NAMALWA (cell line): ENCODE measurements at places on chromosomes 12 and 14.

DNA sequence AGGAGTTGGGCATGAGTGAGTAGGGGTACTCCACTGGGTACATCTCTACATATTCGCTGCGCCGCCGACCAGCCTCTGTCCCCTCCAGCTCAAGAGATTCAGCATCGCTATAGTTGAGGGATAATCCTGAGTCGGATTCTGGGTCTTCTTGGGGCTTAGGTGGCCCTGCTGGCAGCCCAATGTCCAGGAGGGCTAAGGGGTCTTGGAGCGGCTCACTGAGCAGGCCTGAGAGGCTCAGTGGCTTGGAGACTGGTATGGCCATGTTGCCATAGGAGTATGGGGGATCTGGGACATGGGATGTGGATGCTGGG, 7.9 kb downstream of the NFE2 start:
- no peak for DNase-seq

GRCh38 chr12:14612898-14613445, 45.3 kb upstream of the PLBD1 start:
- DNase-seq, result peak; percentile 39

- peak; percentile 5 for DNase-seq
These were observed 50.9 kb downstream of the PROX2 start for GRCh38 chr14:74824997-74825396.

- peak; percentile 81 for DNase-seq
These were observed 3.6 kb downstream of the SMARCD1 start for GRCh38 chr12:50088577-50089335.

DNA sequence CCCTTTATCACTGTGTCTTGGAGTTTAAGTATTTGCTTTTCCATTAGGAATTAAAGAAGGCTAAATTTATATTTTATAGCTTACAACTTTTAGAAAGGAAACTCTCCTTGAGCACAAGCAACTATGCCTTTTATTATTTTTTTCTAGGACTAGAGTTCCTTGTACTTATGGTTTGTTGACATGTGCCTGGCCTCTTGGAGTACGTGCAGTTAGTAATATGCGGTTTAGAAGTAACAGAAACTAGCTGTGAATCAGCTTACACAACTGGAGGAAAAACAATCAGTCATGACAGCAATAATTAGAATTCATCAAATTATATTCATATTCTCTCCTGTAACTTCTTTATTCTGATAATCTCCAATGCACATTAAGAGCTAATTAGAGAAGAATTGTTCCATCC, 428.7 kb downstream of the AEBP2 start:
- no peak for DNase-seq

- DNase-seq, result no peak
These were observed 135.5 kb downstream of the DPF3 start for GRCh38 chr14:72758420-72758819.

DNA sequence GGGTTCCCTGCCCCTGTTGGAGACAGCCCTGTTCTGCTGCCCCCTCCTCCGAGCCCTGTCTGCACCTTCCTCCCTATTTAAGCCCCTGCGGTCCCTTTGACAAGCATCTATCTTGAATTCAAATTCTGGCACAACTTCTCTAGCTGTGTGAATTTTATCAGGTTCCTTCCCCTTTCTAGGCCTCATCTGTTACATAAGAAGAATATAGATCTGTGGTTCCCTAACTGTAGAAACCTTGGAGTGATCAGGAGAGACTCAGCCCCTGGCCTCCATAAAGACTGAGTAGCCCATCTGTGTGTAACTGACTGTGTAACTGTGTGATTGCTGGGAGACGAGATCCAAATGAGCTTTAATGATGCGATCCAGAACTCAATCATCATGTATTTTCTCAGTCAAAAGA, 13.0 kb upstream of the RACGAP1 start:
- DNase-seq, result no peak

DNA sequence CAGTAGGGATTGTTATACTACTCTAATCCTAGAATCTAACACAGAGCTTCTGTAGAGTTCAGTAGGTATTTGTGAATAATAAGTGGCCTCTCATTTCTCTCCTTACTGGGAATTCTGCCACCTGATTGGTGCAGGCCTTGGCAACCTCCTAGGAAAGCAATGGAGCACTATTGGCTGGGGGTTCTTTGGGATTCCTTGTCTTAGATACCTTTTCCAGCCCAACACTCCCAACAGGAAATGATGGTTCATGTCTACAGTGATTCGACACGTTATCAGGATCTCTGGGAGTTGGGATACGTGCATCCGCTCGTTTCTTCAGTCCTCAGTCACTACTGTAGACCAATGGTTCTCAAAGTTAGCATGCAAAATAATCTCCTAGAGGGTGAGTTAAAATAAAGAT, 67.4 kb downstream of the ELK3 start:
- DNase-seq, result no peak

GRCh38 chr12:6262623-6263022, 47.9 kb upstream of the PLEKHG6 start:
- peak; percentile 66 for DNase-seq

- no peak for DNase-seq
These were observed 567.2 kb downstream of the SNAPC1 start for GRCh38 chr14:62329427-62329826.

DNA sequence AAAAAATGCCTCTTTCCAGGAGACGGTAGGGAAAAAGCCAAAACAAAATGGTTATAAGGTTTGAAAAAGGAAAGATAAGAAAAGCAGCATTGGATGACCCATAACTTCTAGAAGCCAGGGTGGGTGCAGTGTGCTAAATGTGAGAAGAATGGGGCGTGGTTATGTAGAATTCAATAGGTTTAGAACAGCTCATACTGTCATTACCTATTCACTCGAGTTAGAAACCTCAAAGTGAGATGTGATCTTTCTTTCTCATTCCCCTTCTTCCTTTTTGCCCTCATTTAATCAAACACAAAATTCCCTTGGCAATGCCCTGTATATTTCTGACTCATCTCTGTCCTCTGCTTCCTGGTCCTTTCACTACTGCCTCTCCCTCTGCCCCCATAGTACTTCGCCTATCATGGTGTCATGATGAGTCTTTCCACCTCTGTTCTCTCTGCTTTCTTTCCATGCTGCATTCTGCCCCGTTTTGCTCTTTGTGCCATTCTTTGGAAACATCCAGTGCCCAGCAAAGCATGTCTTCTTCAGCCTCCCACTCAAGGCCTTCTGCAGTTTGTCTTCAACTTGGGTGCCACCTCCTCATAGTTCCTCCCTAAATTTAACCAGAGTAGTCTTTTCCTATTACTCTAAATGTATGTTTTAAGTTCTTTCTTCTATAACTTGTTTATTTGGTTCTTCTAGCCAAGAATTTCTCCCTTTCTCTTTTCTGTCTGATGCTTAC, 496.3 kb downstream of the NRXN3 start:
- no peak for DNase-seq

- no peak for DNase-seq
These were observed 5.3 kb downstream of the COPS7A start for GRCh38 chr12:6729186-6729585.

DNA sequence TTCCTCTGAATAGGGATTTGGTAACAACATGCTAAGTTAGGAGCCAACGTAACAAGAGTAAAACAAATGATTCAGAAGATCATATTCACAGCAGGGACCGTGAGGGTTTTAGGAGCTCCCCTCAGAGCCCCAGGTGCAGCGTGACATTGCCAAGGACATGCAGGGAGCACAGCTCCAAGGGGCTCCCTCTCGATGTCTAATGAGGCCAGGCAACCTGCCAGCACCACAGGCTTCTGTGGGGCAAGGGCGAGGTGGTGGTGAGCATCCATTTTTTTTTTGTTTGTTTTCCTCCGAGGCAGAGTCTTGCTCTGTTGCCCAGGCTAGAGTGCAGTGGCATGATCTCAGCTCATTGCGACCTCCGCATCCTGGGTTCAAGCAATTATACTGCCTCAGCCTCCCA, 95.1 kb upstream of the PTPRB start:
- no peak for DNase-seq

DNA sequence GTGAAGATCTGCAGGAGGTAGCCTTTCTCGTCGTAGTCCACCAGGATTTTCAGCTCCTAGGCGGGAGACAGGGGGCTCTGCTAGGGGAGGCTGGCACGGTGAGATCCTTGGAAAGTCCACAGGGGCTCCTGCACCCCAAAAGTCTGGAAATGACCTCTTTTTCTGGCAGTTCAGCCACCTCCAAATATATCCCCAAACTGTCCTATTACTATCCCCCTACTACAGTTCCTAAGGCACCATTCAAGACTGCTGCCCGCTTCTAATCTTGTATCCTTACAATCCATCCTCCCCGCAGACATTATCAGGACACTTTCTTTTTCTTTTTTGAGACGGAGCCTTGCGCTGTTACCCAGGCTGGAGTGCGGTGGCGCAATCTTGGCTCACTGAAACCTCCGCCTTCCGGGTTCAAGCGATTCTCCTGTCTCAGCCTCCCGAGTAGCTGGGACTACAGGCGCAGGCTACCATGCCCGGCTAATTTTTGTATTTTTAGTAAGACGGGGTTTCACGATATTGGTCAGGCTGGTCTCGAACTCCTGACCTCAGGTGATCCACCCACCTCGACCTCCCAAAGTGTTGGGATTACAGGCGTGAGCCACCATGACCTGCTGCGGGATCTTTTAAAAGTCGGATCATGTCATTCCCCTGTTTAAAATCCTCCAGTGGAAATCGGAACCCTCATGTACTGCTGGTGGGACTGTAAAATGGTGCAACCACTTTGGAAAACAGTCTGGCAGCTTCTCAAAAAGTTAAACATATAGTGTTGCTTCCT, 18.5 kb downstream of the HPD start:
- no peak for DNase-seq

- DNase-seq, result no peak
These were observed 263.8 kb downstream of the DIO2 start for GRCh38 chr14:79947440-79948054.

GRCh38 chr14:98819132-98819866, 452.7 kb downstream of the BCL11B start:
- DNase-seq, result no peak

- no peak for DNase-seq
These were observed 222.9 kb downstream of the SLC15A4 start for GRCh38 chr12:128600886-128601285.

DNA sequence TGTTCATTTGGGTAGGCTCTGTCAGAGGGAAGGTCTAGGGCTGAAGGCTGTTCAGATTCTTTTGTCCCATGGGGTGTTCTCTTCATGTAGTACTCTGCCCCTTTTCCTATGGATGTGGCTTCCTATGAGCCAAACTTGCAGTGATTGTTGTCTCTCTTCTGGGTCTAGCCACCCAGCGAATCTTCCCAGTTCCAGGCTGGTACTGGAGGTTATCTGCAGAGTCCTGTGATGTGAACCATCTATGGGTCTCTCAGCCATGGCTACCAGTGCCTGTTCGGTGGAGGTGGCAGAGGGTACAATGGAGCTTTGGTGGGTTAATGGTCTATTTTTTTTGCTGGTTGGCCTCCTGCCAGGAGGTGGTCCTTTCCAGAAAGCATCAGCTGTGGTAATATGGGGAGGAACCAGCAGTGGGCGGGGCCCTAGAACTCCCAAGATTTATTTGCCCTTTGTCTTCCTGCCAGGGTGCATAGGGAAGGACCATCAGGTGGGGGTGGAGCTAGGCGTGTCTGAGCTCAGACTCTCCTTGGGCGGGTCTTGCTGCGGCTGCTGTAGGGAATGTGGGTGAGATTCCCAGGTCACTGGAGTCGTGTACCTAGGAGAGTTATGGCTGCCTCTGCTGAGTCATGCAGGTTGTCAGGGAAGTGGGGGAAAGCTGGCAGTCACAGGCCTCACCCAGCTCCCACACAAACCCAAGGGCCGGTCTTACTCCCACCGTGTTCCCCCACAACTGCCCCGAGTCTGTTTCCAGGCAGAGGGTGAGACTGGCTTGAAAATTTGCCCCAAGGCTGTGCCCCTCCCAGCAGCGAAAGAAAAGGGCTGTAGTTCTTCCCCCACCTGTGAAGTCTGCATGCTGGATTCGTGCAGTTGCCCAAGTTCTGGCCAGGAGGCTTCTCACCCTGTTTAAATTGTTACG, 17.5 kb downstream of the MTRFR start:
- DNase-seq, result no peak

GRCh38 chr12:1977109-1977508, 27.1 kb downstream of the DCP1B start:
- DNase-seq, result no peak

DNA sequence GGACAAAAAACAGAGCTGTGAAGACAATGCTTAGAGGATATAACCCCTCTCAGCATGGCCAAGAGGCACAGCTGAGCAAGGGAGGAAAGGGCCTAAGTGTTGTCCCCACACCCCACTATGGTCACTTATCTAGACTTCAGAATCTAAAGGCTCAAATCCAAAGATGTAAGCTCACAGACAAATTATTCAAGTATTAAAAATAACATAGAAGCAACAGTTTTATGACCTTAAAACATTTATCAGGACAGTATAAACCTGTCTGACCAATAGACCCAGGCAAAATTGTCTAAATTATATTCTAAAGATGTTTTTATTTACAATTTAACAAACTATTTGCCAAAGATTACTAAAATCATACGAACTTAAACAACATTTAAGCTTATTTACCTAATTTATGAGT, 28.1 kb upstream of the PRICKLE1 start:
- no peak for DNase-seq

DNA sequence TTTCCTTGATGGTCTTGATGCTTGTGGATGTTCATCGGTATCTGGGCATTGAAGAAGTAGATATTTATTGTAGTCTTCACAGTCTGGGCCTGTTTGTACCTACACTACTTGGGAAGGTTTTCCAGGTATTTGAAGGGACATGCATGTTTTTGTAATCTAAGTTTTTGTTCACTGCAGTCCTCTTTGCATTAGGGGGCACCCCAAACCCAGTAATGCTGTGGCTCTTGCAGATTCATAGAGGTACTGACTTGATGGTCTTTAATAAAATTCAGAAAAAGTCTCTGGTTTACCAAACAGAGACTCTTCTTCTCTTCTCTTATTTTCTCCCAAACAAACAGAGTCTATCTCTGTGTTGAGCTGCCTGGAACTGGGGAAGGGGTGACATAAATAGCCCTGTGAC, 150.9 kb upstream of the SLC16A7 start:
- peak; percentile 13 for DNase-seq

- no peak for DNase-seq
These were observed 2.5 kb downstream of the DUSP6 start for GRCh38 chr12:89349814-89350213.

GRCh38 chr14:94022532-94023411, 3.4 kb upstream of the OTUB2 start:
- DNase-seq, result no peak

- no peak for DNase-seq
These were observed 222.4 kb upstream of the AMIGO2 start for GRCh38 chr12:47302111-47302671.

DNA sequence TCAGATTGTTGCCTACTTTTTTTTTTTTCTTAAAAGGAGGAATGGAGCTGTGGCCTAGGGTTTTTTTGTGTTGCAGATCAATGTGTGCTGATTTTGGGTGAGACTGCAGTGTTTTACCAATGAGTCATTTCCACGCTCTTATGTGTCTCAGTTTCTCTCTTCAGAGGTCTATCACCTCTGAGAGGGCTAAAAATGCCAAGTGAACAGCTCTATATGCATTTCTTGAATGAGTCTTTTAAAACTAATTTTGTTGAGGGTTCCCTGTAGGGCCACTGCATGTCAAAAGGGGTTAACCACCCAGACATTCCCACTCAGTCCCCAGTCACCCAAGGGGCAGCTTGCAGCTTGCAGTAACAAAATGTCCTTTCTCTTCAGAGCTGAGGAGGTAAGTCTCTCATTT, 24.3 kb upstream of the GLIPR1L2 start:
- DNase-seq, result no peak
